ENCODE measurements at places on chromosomes 6 and 20. TPM values are rescaled to one million over a fixed set of nuclear protein-coding genes. Genes with fewer than 3 reads are reported as not detected.

DNA sequence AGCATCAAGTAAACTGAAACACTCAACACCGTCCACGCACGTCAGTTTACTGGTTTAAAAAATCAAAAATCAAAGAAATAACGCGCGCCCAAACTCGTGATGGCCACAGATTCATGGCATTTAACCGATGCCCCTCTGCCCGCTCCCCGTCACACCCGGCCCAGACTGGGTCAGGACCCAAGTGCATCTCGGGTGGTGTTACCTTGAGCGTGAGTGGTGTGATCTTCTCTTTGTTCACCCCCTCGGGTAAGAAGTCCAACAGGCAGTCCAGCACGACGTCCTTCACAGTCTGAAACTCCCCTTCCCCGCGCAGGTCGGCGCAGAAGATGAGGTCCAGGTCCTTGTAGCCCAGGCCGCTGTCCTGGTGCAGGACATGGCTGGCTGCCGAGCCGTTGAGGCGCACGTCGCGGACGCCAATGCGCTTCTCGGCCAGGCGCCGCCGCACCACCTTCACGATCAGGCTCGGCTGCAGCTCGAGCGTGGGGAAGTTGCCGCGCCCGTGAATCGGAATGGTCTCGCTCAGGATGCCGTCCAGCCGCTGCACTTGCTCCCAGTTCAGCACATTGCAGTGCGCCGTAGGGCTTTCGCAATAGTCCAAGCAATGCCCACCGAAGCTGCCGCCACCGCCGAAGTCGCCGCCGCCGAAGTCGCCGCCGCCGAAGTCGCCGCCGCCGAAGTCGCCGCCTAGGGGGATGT lies 945 bp downstream of the TENT5A start:
- DNase-seq = peak; percentile 59
- H3K36me3 ChIP-seq = no peaks in the 10 kb centered on the region
- H3K4me1 ChIP-seq = no peaks in the 10 kb centered on the region

- no peaks in the 10 kb centered on the region for H3K4me1 ChIP-seq
- no peaks in the 10 kb centered on the region for H3K36me3 ChIP-seq
- DNase-seq = no peak
- H3K27ac ChIP-seq = no peak overlapping the region
- H3K4me3 ChIP-seq = no peak overlapping the region
Observed at GRCh38 chr6:76818451-76818850, 644.8 kb downstream of the HTR1B start.

GRCh38 chr6:144008846-144009245 lies 787 bp upstream of the PLAGL1 start:
- H3K27me3 ChIP-seq = no peaks in the 10 kb centered on the region
- H3K4me3 ChIP-seq = no peak overlapping the region
- DNase-seq = no peak
- no peaks in the 10 kb centered on the region for H3K4me1 ChIP-seq
- H3K27ac ChIP-seq = no peak overlapping the region
- H3K36me3 ChIP-seq = no peaks in the 10 kb centered on the region

DNA sequence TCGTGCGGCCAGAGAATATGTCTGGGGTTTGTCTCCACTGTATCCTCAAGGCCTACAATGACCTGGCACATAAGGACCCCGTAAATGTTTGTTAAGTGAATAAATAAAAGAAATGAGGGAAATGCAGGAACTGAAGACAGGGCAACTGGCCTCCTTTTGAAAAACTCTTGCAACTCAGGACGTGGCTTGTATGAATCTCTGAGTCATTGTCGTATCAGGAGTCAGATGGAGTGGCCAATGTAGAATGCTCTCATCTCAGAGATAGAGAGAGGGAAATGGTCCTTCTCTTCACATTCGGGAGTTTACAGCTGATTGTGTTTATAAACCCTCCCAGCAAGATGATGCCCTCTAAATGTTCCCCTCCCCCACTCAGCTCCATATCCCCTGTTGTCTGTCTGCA lies 57.1 kb downstream of the UST start:
- H3K4me1 ChIP-seq = peaks cover 4% of the 10 kb centered on the region
- H3K27me3 ChIP-seq = no peaks in the 10 kb centered on the region
- H3K36me3 ChIP-seq = no peaks in the 10 kb centered on the region

GRCh38 chr20:53555081-53555480 lies 38.6 kb downstream of the ZNF217 start:
- H3K4me1 ChIP-seq = no peaks in the 10 kb centered on the region
- H3K27ac ChIP-seq = no peak overlapping the region
- no peaks in the 10 kb centered on the region for H3K27me3 ChIP-seq
- H3K4me3 ChIP-seq = no peak overlapping the region
- H3K36me3 ChIP-seq = no peaks in the 10 kb centered on the region
- DNase-seq = no peak

The SRSF12 gene
- total RNA-seq = 0.33 TPM

The DDR1 gene
- total RNA-seq = 17.5 TPM

DNA sequence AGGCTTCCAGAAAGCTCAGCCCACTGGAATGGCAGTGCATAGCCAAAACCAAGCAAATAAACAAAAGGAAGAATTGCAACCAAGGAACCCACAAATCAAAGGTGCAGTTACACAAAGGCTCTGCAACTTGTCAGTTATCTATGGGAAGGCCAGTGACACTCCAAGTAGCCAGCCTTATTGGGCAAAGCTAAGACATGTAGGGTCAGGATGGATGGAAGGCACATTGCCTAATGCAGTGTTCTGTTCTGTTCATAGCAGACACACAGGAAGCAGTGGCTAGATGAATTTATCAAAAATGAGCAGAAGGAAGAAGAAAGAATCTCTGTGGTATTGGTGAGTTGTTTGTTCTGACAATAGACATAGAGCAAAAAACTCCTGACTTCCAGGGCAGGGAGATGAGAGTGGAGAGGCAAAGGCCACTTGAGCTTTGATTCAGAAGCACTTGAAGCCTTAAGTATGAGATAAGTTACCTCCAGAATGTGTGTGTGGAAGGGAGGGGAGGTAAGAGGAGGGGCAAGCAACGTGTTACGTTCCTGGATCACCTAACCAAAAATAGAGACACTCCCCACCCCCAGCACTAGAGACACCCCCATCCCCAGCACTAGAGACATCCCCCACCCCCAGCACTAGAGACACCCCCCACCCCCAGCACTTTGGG lies 57.9 kb upstream of the AKAP12 start:
- no peak overlapping the region for H3K27ac ChIP-seq
- DNase-seq = peak; percentile 68
- no peaks in the 10 kb centered on the region for H3K4me1 ChIP-seq
- H3K4me3 ChIP-seq = no peak overlapping the region
- no peaks in the 10 kb centered on the region for H3K36me3 ChIP-seq

GRCh38 chr20:47027042-47027441 lies 132.4 kb downstream of the EYA2 start:
- H3K27me3 ChIP-seq = no peaks in the 10 kb centered on the region
- H3K4me1 ChIP-seq = no peaks in the 10 kb centered on the region
- H3K4me3 ChIP-seq = no peak overlapping the region
- H3K36me3 ChIP-seq = no peaks in the 10 kb centered on the region
- no peak for DNase-seq

The C20orf173 gene
- not detected for total RNA-seq

The SYNDIG1 gene
- 0.17 TPM for total RNA-seq

The TSBP1 gene
- total RNA-seq = not detected

DNA sequence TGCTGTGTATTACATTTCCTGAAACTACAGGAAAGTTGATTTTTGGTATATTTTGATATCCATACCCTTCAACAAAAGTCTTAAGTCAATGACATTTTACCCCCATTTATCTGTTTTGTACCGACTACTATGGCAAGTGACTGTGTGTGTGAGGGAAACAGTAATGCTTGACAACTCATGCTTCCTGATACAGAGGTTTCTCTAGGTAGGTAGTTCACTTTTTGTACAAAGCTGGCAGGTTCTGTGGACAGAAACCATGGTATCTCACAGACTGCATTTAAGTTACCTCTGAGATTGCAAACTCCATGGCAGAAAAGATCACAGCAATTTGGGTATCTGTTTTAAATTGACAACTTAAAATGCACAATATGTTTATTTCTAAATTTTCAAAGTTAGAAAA lies 28.8 kb downstream of the FARS2 start:
- H3K4me1 ChIP-seq = peaks cover 8% of the 10 kb centered on the region
- no peaks in the 10 kb centered on the region for H3K36me3 ChIP-seq
- H3K27ac ChIP-seq = no peak overlapping the region

GRCh38 chr20:3734111-3734843 lies 1.8 kb downstream of the HSPA12B start:
- H3K36me3 ChIP-seq = no peaks in the 10 kb centered on the region
- DNase-seq = no peak
- no peak overlapping the region for H3K27ac ChIP-seq

The FANCE gene
- 10.7 TPM for total RNA-seq

- H3K27me3 ChIP-seq = no peaks in the 10 kb centered on the region
- H3K4me1 ChIP-seq = peaks cover 2% of the 10 kb centered on the region
- H3K36me3 ChIP-seq = no peaks in the 10 kb centered on the region
- H3K27ac ChIP-seq = no peak overlapping the region
- no peak overlapping the region for H3K4me3 ChIP-seq
- peak; percentile 18 for DNase-seq
Observed at GRCh38 chr6:75849329-75850025, 100.4 kb downstream of the MYO6 start.

The CST5 gene
- total RNA-seq = not detected

- H3K4me1 ChIP-seq = peaks cover 3% of the 10 kb centered on the region
- peak; percentile 87 for DNase-seq
- peak overlapping the region; percentile 11 for H3K27ac ChIP-seq
- H3K4me3 ChIP-seq = no peak overlapping the region
Observed at GRCh38 chr20:16459019-16459700, 114.1 kb downstream of the KIF16B start.

DNA sequence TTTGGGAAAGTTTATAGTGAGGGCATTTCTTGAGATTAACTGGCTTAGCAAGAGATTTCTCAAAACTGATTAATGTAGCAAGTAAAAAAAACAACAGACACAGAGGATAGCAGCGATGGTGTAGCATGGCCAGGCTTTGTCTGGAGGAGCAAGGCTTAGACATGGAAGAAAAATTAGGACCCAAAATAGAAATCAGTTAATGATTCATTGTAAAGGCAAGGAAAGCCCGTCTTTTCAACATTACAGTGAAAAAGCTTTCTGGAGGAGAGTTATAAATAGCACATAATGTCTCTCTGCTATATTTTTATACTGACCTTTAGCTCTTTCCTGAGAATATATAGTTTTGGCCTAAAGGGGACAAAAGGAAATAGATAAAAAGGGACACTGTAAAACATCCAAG lies 45.1 kb downstream of the FNDC1 start:
- H3K4me1 ChIP-seq = no peaks in the 10 kb centered on the region
- no peak overlapping the region for H3K4me3 ChIP-seq
- no peaks in the 10 kb centered on the region for H3K36me3 ChIP-seq
- no peaks in the 10 kb centered on the region for H3K27me3 ChIP-seq
- H3K27ac ChIP-seq = no peak overlapping the region
- DNase-seq = no peak

The LY6G6C gene
- not detected for total RNA-seq

DNA sequence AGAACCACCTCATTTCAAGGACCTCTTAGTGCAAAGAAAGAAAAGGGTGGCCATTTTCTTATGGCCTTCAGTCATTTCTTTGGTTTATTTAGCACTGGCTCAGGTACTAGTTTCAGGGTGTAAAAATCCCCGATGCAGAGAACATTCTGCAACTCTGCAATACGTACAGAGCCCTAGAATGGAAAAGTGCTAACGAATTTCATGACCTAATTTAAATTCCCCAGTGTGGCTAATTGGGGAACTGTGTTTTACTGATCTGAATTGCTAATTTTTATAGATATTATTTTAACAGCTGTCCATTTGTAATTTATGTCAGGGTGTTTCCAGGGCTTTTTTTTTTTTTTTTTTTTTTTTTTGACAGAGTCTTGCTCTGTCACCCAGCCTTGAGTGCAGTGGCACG lies 160.7 kb downstream of the UST start:
- no peak overlapping the region for H3K4me3 ChIP-seq
- no peaks in the 10 kb centered on the region for H3K36me3 ChIP-seq
- H3K4me1 ChIP-seq = no peaks in the 10 kb centered on the region
